Activated T-helper 2 cell treated with anti-CD3 and anti-CD28 coated beads, Interferon-gamma antibody, Interleukin-2, Interleukin-4, amounts not matched to agents 10 μg/mL and 5 μg/mL and 100 μg/mL, durations not matched to agents 14 hours and 24 hours and 36 hours (primary cell): ENCODE measurements at places on chromosomes 3 and 15.
A peak's percentile ranks its signal among the peaks of the same experiment; 100 is the strongest.

DNA sequence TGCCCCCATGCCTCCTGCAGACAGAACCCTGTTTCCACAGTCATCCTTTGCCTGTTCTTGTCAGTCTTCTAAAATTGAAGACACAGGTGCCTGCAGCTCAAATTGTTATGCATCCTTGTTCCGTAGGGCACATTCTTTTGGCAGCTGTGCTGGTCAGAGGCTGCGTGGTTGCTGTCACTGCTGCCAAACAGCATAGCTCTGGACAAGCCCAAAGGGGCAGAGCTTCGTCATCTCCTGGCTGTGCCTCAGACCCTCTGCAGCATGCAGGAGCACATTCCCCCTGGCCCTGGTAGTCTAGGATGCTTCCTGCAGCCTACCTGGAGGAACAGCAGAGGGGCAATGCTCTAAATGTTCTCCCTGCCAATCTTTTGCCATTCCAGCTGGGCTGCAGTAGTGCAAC lies 2.1 kb upstream of the FBXL22 start:
- DNase-seq: no peak

GRCh38 chr3:150454085-150454484 lies 46.0 kb downstream of the TSC22D2 start:
- no peak for DNase-seq

- DNase-seq: no peak
Measured at GRCh38 chr3:1088503-1088902, 4.3 kb upstream of the CNTN6 start.

- no peak for DNase-seq
Measured at GRCh38 chr3:51966016-51966415, 1.2 kb downstream of the PCBP4 start.

DNA sequence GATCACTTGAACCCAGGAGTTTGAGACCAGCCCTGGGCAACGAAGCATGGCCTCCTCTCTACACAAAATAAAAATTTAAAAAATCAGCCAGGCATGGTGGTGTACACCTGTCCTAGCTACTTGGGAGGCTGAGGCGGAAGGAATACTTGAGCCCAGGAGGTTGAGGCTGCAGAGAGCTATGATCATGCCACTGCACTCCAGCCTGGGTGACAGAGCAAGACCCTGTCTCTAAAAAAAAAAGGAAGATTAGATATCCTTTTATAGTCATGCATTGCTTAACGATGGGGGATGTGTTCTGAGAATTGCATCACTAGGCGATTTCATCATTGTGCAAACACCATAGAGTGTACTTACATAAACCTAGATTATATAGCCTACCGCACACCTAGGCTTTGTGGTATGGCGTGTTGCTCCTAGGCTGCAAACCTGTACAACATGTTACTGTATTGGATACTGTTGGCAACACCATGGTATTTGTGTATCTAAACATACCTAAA lies 12.6 kb downstream of the ALAS1 start:
- no peak for DNase-seq

GRCh38 chr15:39936187-39936586 lies 2.3 kb downstream of the EIF2AK4 start:
- no peak for DNase-seq

DNA sequence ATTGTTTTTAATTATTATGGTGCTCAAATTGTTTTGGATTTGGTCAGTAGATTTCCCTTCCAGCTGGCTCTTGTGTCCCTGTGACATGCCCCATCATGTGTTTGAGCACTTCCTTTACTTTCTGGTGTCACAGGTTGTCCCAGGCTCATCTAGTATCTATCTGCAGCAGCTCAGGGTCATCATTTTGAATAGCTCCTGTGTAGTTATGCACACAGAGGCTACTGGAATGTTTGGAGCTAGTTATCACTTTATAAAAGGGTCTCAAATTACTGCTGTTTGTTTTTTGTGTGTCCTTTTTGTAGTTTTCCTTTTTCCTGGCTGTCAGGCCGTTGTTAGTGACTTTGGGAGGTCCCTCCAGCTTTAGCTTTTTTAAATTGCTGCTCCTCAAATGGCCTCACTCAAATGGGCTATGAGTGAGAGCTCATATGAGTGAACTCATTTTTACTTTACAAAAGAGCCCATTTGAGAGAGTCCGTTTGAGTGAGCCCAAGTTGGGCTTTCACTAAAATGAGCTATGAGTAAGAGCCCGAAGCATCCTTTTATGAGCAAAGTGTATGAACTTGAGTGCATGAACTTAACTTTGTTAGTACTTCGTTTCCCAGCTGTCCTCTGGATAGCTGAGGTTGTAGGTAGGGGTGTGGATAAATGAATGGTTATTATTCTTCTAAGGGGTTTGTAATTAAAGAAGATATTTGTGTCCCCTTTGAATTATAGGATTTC lies 43.8 kb downstream of the SQOR start:
- no peak for DNase-seq

DNA sequence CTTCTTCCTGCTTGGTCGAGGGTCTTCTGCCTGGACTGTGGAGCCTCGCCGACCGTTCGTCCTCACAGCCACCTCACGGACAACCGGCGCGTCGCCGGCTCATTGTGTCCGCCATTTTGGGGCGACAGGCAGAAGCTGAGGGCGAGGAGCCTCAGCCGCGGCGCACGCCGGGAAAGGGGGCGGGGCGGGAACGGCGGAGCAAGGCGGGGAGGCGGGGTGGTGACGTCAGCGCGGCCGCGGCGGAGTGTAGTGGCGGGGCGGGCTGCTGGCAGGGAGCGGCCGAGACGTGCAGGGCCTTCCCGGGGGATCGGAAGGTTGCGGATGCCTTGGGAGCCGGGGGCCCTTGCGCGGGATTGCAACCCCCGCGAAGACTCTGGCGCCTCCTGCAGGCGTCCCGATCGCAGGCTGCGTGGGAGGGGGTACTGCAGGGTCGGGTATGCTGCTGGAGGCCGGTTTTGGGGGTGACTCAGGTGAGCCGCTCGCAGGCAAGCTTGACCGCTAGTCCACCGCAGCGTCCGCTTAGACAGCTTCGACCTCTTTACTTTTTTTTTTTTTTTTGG lies at the start of gene WDR82:
TSS of gene WDR82 (minus strand) at position 140 of the 560 bp plus-strand sequence. CDS start 288 bp downstream, outside the sequence.
- DNase-seq: peak; percentile 95

- peak; percentile 80 for DNase-seq
Measured at GRCh38 chr3:197711973-197712707, 24.6 kb downstream of the RUBCN start.

- no peak for DNase-seq
Measured at GRCh38 chr3:24088782-24089181, 143.7 kb downstream of the NR1D2 start.

DNA sequence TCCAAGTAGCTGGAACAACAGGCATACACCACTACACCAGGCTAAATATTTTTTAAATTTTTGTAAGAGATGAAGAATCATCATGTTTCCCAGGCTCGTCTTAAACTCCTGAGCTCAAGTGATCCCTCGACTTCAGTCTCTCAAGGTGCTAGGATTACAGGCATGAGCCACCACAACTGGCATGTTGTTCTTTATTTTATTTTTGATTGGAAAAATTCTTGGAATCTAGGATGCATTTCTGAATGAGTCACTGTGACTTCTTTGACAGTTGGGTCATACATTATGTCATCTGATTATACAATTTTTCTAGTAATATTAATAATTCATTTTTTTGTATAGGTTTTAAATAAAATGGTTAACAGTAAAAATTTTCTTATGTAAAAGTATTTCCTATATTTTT lies 870.2 kb downstream of the SI start:
- DNase-seq: no peak

- no peak for DNase-seq
Measured at GRCh38 chr3:183298701-183299153, 45.7 kb downstream of the B3GNT5 start.

DNA sequence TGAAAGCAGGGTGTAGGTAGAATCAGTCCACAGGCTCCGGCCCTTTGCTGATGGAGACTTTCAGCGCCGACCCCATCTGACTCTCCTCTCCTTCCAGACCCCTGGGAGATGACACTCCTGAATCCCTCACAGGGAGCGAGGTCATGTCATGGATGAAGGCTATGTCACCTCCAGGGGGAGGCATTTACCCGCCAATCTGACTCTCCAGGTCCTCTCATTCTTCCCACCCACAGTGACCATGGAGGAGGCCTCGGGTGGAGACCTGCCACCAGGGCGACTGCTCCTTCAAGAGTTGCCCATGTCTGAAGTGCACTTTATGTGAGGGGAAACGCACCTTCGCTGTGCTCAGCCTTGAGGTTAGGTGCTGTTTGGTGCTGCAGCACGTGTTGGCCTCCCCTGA lies 112.7 kb downstream of the KLF13 start:
- DNase-seq: no peak

DNA sequence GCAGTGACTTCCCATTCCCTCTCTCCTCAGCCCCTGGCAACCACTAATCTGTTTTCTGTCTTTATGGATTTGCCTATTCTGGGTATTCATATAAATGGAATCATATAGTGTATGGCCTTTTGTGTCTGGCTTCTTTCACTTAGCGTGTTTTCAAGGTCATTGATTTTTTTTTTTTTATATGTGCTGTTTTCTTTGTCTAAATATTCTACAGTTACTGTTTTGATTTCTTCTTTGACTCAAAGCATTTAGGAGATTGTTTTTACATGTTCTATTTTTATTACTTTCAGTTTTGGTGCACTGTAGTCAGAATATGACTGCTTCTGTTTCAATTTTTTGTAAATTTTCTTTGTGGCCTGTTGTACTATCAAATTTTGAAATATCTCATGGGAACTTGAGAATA lies 71.9 kb upstream of the RNU6-1 start:
- no peak for DNase-seq

GRCh38 chr3:54870423-54870822 lies 57.4 kb downstream of the LRTM1 start:
- DNase-seq: no peak

GRCh38 chr15:88894819-88895767 lies at the start of gene HAPLN3:
Gene HAPLN3 (minus strand): TSS chr15:88895544. CDS start chr15:88887298, 8,246 bp downstream.
- DNase-seq: peak; percentile 45

DNA sequence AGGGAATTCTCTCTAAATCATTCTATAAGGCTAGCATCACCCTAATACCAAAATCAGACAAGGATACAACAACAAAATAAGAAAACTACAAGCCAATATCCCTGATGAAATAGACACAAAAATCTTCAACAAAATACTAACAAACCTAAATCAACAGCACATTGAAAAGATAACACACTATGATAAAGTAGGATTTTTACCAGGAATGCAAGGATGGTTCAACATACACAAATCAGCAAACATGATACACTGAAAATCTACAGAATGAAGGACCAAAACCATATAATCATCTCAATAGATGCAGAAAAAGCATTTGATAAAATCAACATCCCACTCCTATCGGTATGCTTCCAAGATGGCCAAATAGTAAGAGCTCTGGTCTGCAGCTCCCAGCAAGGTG lies 39.5 kb downstream of the ALDH1A2 start:
- no peak for DNase-seq

DNA sequence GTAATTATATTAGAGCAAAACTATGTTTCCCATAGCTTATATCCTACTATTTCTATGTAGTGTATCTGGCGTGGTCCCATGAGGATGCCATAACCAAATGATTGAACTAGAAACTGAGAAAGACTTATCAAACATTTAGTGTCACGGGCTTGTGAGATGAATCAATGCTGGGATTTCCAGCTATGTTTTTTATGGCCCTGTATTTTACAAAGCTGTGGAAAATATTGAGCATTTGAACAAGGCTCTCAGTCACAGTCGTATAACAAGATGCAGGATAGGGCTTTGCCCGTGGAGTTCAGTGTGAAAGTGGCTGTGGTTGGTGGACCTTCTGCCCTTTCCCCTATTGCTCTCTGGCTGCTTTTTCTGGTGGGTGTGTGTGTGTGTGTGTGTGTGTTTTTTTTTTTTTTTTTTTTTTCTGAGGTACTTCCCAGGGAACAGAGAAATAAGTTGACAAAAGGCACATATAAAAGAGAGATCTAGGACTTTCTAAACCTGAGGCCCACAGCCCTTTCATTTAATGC lies 60.7 kb downstream of the CACNA1D start:
- no peak for DNase-seq

DNA sequence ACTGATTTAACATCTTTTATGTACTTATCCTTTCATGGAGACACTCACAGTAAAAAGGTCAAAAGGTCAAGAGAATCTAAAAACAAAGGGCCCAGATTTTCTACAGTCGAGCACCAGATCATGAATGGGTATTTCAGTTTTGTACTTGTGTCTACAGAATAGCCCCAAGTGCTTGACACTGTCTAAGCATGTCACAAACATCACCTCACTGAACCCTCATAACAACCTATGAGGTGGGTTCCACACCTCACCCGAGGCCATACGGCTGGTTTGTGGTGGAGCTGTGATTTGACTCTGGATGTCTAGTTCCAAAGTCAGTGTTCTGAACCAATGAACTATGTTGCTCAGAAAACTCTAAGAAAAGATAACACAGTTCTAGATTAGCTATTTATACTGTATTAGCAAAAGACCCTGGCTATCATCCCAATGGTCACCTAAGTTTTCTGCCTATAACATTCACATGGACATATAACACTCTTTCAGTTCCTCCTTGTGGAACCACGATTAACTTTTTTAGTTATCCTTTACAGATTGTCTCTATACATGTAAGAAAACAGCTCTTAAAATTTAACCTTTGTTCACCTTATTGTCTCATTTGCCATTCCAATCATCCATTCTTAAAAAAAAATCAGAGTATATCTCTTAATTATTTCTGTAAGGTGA lies 25.5 kb downstream of the TM6SF1 start:
- no peak for DNase-seq

DNA sequence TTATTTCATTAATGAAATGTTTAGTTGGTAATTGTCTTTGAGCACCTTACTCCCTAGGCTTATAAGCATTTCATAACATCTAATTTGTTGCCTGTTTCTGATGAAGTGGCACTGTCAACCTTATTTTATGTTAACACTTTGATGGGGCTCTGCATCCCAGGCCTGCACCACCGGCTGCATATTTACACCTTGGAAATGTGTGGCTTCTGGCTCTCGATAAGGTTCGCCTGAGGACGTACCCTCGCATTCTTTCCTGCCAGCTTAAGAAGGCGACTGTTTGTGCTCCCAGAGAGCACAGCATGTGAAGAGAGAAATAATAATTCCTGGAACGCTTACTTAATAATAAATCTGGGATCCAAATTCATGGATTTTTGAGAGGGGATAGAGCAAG lies 763.3 kb upstream of the CFAP20DC start:
- DNase-seq: no peak

GRCh38 chr3:161409069-161409468 lies 37.8 kb upstream of the SPTSSB start:
- DNase-seq: no peak

GRCh38 chr3:66386925-66387650 lies 113.7 kb downstream of the LRIG1 start:
- no peak for DNase-seq

DNA sequence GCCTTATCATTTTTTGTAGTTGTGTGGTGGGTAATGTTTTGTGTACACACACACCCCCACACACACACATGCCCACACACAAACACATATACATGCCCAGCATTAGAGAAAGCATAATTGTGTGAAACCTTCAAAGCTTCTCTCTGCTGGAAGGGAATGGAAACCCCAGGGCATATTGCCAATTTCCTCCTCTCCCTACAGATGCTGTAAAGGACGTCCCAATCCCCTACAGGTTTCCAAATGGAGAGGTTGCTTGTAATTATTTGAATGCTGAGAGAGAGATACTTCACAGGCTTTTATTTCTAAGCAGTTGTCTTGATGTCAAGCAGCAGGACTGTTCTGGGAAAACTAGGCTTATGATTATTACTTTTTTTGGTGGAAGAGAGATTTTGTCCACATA lies 23.0 kb upstream of the CCK start:
- no peak for DNase-seq

- DNase-seq: no peak
Measured at GRCh38 chr3:128408693-128409623, 57.7 kb downstream of the DNAJB8 start.

GRCh38 chr3:151431940-151432339 lies 28.9 kb downstream of the IGSF10 start:
- DNase-seq: no peak

- DNase-seq: no peak
Measured at GRCh38 chr15:93289941-93290617, 201.1 kb upstream of the RGMA start.
